ENCODE measurements at places on chromosomes 6 and 20.

DNA sequence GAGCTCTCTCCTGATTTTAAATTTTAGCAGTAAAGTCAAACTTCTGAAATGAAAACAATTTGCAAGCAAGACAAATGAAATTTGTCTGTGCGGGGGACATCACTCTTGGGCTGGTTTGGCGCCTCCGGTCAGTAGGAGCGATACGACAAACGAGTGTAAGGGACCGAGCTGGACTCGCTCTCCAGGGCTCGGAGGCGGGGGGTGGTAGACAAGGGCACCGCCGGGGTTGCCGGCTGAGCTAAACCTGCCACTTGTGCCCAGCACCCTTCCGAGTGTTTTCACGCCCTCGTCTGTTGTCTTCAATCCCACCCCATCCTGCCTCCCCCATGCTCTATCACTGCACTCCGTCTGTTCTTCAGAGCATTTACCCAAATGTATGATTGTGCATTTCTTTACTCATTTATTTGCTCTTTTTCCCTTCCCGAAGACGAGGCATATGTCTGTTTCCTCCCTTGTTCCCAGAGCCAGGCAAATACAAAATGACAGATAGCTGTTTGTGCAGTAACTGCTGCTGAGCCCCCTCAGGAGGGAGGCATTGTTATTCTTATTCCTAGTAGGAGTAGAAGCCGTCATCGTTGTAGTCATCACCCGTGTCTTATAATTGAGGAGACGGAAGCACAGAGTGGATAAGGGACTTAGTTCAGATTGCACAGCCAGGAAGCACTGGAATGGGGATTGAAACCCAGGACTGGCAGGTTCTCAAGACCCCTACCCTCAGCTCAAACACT, 62.8 kb upstream of the APCDD1L start:
- DNase-seq: no peak

- DNase-seq: no peak
These were observed 84.9 kb downstream of the OLIG3 start for GRCh38 chr6:137409266-137409777.

- no peak for DNase-seq
These were observed 861 bp upstream of the NHSL1 start for GRCh38 chr6:138500045-138500665.

GRCh38 chr6:30748851-30749540, 4.6 kb upstream of the IER3 start:
- no peak for DNase-seq

GRCh38 chr20:14963262-14963663, 625.9 kb upstream of the FLRT3 start:
- DNase-seq: no peak

GRCh38 chr6:137728386-137729349, 138.4 kb upstream of the TNFAIP3 start:
- no peak for DNase-seq

- DNase-seq: no peak
These were observed 11.6 kb downstream of the PTPRT start for GRCh38 chr20:43178080-43178479.

- DNase-seq: peak; percentile 6
These were observed 2.4 kb downstream of the SYNE1 start for GRCh38 chr6:152634773-152635172.

- no peak for DNase-seq
These were observed 1.4 kb upstream of the MANBAL start for GRCh38 chr20:37288091-37288490.

GRCh38 chr20:20017844-20018185, 653 bp downstream of the NAA20 start:
- DNase-seq: no peak

DNA sequence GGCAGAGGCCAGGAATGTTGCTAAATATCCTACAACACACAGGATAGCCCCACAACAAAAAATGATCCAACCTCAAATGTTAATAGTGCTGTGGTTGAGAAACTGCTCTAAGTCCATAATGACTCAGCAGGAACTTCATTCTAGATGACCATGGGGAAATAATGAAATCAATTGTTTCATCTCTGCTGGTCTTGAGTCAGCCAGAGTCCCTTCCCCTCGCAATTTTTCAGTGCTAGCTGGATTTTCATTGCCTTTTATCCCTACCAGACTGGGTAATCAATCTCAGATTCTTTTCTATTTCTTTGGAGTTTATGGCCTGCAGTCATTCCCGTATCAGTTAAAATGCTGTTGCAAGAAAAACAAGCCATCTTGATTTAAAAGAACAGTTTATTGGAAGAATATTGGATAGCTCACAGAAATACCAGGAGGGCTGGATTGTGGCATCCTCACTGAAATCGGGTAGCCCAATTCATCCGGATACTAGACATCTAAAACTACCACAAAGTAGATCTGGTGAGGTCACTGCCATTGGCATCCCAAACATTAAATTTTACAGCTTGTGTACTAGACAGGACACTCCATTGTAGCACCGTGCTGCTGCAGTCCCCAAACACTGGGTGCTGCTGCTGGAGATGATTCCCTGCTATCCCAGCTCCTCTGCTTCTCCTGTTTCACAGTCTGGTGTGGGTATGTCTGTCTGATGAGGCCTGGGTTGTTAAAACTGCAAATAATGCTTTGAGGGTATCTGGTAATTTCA, 30.3 kb upstream of the POPDC3 start:
- DNase-seq: no peak

- no peak for DNase-seq
These were observed 81.3 kb upstream of the NAA20 start for GRCh38 chr20:19935842-19936241.

GRCh38 chr20:47778398-47779354, 6.6 kb downstream of the SULF2 start:
- no peak for DNase-seq

GRCh38 chr6:113619077-113619476, 238.1 kb upstream of the MARCKS start:
- DNase-seq: no peak

GRCh38 chr6:24194978-24195700, 69.1 kb downstream of the NRSN1 start:
- no peak for DNase-seq

DNA sequence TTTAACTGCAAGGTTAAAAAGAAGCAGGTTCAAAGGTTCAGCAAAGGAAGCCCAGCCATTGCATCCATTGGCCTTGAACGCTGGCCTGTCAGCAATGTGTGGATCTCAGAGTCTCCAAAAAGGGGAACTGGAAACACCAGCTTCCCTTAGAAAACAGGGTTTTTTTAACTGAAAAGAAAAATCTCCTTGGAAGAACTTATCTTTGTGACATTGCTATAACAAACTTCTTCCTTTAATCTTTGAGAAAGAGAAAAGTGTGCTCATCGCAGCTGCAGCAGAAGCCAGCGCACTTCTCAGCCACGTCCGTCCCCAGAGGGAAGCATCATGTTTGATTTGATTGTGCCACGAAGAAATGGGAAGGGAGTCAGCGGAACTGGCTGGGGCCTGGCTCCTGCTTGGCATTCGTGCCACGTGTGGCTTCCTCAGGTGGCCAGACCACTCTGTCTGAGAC, 215.0 kb downstream of the SYNDIG1 start:
- DNase-seq: no peak

DNA sequence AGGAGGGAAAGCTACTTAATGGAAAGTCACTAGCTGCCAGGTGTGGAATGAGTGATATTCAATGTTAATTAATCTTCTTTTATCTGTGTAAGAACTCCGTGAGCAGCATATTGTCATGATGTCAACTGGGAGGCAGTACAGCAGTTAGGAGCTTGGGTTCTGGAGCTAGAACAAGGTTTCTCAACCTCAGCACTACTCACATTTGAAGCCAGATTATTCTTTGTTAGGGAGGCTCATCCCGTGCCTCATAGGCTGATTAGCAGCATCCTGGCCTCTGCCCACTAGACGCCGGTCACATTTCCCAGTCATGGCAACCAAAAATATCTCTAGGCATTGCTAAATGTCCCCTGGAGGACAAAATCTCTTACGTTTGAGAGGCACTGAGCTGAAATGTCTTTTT, 41.2 kb downstream of the BCAS1 start:
- DNase-seq: no peak

DNA sequence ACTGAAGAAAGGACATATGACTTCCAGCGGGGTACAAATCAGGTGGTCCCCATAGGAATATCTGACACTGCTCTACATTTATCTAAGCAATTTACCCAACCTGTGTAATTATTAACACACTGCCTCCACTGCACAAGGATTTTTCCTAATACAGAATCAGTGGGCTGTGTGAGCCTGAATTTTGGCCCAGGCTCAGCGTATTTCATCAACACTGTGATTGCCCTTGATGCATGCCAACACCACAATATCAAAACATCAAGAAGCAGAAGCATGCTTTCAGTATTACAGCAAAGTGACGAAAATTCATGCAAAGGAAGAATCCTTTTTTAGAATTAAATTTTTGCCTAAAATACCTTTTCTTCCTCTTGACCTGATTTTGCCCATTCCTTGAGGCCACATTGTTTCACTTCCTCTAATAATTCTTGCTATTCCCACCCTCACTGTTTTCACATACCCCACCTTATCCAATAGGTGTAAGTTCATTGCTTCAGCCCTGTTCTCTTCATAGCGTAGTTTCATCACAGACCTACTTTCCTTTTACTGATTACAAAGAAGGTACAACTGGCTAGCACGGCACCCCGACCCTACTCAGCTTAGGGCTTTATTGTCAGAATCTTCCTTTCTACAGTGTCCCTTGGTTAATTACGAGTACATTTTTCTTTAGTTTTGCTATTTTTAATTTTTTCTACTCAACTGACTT, 83.7 kb upstream of the PTCHD4 start:
- DNase-seq: no peak

DNA sequence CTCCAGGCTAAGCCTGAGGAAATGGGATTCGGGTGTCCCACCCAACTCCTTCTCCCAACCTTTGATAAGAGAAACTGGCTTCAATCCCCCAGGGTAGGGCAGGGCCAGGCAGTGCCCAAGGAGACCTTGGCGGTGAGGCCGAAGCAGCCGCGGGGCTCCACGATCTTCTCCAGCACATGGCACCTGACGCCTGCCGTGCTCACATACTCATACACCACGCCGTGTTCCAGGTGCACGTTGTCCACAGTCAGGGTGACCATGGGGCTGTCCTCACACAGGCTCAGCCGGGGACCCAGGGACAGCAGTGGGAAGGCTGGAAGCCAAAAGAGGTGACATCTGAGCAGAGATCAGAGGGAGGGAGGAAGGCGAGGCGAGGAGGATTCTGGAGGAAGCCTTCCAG, 176.5 kb downstream of the PREX1 start:
- no peak for DNase-seq

DNA sequence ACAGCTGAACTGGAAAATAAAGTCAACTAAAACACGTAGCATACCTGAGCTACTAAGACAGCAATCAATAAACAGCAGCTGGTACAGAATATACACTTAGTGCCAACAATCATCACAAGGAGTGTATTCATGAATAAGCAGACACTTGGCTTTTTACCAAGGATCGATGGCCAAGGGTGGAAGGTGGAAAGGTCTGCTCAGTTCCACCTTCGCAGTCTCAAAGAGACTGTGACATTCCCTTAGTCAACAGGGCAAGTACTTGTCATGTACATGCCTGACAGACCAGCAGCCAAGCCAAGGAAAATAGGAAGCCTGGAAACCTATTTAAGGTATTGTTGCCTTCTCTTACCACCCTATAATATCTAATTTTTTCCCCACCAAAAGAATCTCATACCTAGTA, 21.4 kb downstream of the HBS1L start:
- DNase-seq: no peak

DNA sequence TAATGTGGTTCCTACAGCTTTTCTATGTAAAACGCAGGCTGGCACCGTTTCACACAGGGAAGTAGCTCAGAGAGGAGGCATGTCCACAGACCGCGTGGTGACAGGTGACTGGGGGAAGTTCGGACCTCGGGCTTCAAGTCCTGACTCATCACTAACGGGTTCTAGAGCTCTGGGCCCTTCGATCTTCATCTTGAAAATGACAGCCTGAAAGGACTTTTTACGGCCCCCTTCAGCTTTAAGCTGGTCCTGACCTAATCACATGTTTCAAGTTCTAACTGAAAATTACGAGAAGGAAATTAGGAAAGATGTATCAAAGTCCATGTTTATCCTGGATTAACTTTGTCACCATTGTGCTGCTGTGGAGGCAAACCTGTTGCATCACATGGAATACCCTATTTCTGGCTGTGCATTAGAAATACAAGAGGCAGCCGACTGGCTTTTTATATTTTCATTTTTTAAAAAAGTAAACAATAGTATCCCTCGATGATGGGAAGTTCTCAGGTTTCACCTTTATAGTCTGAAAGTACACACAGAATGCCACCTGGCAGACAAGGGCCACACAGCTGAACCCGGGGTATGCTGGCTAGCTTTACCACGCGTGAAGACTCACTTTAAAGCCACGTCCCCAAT, 2.0 kb downstream of the MAN1A1 start:
- peak; percentile 9 for DNase-seq

DNA sequence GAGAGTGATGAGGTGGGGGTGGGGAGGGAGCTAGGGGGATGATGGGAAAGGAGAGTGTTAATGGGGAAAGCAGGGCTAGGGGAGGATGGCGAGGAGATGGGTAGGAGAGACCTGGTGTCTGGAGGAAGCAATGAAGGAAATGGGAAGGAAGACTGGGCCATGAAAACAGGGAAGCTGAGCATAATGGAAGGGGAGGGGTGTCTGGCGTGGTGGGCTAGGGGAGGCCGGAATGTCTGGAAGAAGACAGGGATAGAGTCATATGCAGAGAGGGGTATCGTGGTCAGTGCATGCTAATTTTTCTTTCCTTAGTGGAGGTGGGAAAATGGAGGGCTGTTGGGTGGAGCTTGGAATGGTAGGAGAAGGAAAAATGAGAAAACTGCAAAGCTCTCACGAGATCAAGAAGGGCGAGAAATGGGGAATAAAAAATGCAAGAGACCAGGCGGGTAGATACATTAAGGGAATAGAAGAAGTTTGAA, 423 bp downstream of the KLHDC3 start:
- DNase-seq: no peak

DNA sequence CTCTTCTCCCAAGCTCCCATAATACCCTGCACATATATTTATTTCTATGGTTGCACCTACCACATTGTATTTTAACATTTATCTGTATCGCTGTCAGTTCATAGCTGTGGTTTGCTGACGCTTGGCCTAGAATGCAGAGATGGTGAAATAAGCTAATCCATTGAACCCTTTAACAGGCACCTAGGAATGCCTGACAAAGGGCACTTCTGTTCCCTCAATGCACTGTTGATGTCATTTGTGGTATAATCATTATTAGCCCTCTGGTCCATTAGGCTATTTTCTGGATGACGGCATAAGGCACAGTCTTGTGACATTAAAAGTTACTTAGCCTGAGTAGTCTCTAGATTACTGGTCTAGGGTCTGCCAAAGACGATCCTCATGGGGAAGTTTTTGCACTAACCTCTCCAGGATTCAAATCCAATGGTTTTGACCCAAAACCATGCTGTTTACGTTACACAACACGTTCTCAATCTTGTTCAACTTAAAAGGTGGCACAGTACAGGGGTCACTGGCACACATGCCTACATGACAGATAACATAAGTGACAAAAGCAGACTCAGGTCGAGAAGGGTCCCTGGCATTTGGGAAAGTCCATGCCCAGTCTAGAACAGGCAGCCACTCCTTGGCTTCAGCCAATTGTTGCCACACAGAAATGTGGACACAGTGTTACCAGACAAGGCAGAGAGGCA, 2.1 kb upstream of the YWHAB start:
- DNase-seq: no peak
